ENCODE measurements at places on chromosomes 5 and 9.

DNA sequence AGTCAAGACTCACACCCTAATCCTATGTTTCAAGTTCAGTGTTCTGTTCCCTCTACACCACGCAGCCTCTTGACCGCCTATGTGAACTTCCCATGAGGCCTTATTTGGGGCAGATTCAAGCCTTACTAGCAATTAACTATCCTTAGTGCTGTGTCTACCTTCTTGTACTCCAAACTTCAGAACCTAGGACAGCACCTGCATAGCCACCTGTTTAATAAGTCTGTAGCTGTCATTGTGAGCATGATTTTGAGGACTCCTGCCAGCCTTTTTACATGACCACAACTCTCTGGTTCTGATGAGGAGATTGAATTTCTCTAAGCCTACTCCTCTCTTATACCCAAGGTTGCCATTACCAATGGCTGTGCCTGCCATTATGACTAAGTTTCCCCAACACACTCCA, 50.8 kb upstream of the PCSK1 start:
- DNase-seq: no peak

DNA sequence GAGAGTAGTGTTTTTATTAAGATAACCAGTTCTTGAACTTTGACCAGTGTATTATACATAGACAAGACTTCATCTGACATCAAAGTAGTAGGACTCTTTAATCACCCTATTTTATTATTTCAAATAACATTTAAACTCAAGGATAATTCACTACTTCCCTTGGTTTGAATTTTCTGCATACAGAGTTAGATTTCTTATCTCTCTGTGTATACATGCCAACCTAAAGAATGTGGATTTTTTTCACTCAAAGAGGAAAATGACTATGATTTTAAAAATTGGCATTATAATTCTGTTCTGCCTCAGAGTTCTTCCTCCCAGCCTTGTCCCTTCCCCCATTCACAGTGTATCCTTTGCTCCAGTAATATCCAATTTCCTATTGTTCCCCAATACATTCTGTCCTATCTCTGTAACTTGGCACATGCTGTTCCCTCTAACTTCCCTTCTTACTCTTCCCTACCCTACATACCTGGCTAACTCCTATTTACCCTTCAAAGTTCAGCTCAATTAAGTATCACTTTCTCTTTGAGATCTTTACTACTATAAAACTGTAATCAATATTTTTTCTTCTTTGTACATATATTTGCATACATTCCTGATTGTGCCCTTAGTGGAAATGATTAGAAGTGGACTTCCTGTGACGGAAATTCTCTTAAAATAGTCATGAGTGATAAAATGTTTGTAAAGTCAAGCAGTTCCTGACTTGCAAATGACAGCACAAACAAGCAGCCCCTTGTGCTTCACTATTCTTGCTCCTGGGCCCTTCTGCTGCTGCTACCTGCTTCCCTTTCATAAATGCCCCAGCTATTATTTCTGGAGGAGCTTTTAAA, 38.1 kb upstream of the DENND4C start:
- no peak for DNase-seq

GRCh38 chr9:89005323-89005722, 14.1 kb downstream of the S1PR3 start:
- DNase-seq: no peak

DNA sequence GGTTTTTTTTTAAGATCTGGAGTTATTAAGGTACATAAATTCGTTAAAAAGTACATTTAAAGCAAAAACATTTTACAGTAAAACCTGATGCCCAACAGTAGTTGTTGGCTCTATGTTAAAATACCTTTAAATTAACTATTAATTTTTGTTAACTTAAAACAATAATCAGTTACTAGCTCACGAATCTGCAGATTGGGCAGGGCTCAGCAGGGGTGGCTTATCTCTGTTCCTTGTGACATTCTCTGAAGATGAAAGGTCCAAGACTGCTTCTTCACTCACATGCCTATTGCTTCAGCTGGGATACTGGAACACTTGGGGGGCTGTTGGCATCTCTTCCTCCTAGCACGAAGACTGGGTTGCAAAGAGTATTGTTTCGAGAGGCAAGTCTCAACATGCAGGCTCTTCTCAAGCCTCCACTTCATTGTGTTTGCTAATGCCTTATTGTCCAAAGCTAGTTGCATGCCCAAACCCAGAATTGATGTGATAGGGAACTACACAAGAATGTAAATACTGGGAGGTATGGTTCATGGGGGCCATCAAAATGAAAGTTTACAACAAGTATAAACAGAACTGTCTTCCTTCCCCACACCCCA, 46.6 kb downstream of the MAP3K1 start:
- no peak for DNase-seq

GRCh38 chr9:112493393-112494137, 6.9 kb downstream of the KIAA1958 start:
- no peak for DNase-seq

- no peak for DNase-seq
Measured at GRCh38 chr5:35938568-35939227, at the start of gene CAPSL. CAPSL (minus strand) TSS chr5:35938622; CDS start chr5:35921120, 17,502 bp downstream.

GRCh38 chr9:121399883-121400607, 30.0 kb upstream of the STOM start:
- DNase-seq: no peak

- no peak for DNase-seq
Measured at GRCh38 chr5:119367502-119368237, 11.9 kb downstream of the TNFAIP8 start.

- DNase-seq: no peak
Measured at GRCh38 chr9:122338536-122338935, 32.3 kb upstream of the PTGS1 start.

DNA sequence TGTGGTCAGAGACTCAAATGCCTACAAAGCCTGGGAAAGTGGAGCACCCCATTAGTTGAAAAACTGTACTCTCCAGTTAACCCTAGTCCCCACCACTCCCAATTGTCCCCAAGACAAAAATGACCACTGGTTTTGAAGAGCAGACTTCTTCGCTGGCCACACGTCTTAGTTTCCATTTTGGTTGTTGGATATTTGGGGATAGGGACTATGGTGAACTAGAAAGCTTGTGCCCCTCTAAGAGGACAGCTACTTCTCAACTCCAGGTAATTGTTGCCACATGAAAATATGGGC, 109.4 kb upstream of the SPRY4 start:
- DNase-seq: no peak

GRCh38 chr9:135085830-135086546, 1.5 kb upstream of the OLFM1 start:
- DNase-seq: no peak

GRCh38 chr9:23636199-23636598, 189.8 kb downstream of the ELAVL2 start:
- DNase-seq: no peak

DNA sequence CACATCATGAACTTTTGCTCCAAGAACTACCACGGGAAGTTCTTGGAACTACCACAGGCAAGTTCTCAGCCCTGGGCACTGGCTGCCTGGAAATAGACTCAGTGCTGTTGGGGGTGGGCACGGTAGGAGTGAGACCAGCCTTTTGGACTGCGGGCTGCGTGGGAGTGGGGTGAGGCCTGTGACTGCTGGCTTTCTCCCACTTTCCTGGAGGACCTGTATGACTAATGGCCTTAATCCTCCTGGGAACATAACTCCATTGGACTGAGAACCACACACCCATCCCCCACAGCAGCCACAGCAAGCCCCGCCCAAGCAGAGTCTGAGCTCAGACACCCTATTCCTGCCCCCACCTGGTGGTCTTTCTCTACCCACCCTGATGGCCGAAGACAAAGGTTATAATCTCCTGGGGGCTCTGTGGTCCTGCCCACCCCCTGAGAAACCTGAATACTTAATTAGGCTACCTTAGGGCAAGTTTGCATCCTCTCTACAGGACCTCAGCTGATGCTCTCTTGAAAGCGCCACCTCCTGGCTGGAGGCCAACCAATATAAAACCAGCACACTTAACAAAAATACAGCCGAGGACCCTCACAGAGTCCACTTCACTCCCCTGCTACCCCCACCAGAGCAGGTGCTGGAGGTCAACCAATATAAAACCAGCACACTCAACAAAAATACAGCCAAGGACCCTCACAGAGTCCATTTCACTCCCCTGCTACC, 112.6 kb downstream of the CACNA1B start:
- no peak for DNase-seq

Data from activated T-helper 1 cell treated with Interleukin-2 at 50 U/mL for 16 hours (primary cell).